Effector CD4-positive, alpha-beta T cell (primary cell): ENCODE measurements at places on chromosomes 13 and 19.

DNA sequence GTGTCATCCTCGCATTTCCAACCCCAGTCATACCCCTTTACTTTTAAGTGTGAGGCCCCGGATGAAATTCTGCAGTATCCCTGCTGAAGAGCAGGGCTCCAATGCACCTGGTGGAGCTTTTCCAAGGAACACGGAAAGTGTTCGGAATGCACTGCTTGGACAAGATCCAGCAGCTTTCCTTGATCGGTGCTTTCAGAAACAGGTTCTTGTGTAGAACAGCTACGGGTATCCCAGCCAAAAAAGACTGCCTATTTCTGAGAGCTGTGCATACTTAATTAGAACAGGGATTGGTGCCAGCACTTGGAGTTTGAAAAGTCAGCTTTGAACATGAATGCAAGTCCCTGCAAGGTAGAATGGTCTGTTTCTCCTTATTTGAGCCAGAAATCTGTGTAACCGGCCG, 87.2 kb upstream of the C1QTNF9B start:
- no peak for DNase-seq

DNA sequence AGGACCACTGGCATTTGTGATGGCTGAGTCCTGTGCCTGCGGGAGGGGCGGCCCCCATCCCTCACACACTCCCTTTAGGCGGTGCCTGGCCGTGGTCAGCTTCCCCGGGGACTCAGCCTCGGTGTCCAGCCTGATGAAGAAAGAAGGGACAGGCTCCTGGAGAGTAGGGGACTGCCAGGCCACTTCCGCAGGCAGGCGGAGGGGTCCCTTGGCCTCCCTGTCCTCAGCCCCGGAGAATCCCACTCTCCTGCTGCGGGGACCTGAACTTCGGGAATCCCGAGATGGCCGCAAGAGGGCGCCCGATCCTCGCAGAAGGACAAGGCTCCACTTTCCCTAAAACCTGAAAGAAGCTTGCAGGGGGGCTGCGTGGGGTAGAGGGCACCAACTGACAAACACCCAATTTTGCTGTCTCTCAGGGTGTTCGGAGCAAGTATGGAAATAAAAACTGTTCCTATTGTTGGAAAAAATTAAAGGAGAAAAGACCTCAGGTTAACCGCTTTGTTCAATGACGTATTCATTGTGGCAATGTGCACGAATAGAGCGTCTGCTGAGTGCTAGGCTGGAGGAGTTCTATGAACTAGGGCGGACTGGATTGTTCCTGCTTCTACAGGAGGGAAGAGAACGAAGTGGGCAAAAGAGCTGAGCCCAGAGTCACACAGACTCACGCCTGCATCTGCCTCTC, 297.3 kb downstream of the ZNF536 start:
- DNase-seq, result peak; percentile 26

- DNase-seq, result no peak
These were observed 1.1 kb downstream of the PCDH8 start for GRCh38 chr13:52847322-52847681.

DNA sequence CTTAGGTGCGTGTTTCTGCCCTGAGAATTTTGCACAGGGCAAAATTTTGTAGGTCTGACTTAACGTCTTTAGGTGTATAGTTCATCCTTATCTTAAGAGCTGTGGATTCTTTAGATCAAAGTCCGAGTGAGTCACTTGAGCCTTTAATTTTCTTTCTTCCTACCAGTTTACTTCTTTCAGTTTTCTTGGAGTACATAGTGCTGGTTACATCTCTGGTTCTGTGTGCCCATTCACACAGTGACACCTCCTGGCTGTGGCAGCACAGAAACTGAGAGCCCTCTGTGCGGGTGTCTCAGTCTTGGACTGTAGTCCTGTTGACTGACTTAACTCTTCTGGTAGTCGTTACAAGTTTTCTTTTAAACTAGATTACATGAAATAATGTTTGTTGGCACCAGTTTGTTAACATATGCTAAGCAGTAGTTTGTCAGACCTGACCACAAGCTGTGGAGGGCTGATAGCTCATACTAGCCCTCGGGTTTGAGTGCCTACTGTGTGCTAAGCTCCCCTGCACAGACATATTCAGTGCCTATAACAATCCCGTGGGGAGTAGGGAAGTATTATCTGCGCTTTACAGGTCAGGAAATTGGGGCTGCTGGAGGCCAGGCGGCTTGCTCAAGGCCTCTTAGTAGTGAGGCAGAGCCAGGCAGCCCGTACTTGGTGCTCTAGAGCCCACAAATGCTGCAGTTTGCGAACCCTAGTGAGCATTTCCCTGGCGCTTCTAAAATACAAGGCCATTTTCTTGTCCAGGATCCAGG, 1.6 kb downstream of the GATAD2A start:
- peak; percentile 36 for DNase-seq

DNA sequence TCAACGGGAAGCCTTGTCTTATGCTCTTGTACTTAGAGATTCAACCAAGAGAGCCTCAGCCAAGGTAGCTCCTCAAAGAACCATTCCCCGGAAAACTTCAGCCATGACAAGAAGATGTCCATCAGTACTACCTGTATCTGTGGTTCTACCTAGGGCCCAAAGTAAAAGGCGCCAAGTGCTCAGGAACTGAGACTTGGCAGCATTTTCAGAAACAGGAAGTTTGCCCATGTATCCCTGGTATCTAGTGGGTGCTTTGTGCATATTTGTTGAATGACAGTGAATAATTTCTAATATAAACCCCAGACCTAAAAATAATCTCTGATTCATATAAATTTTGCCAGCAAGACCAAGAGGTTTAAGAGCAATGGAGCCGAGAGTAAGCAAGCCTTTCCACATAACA, 7.2 kb downstream of the FAM216B start:
- no peak for DNase-seq

DNA sequence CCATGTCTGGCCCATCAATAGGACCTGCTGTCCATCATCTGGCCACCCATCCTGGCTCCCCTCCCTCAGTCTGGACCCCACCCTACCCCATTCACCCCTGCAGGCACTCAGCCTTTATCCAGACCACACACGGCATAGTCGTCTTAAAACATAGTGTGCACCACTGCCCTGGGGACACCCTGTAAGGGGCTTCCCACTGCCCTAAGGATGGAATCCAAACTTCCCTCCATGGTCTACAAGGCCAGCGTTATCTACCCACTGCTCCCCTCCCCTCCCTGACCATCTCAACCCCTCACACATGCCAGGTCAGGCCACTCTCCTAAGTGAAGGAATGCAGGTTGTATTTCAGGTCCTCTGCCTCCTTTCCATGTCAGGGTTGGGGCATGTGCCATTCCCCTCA, 352.7 kb upstream of the ZNF507 start:
- no peak for DNase-seq

DNA sequence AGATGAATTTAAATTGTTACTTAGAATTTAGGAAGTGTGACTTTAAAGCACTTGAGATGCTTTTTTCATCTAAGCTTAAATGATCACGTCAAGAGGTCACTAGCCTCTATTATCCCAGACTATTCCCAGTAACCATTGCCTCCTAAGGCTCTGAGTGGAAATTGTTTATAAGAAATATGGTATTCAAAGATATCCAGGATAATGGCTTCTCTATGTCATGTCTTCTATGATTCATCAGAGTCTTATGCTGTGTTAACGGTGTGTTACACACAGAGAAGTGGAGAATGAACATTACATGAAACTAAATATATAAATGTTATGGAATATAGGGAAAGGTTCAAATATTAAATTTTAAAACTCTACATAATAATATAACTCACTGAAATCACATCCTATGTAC, 79.8 kb upstream of the NBEA start:
- DNase-seq, result no peak

DNA sequence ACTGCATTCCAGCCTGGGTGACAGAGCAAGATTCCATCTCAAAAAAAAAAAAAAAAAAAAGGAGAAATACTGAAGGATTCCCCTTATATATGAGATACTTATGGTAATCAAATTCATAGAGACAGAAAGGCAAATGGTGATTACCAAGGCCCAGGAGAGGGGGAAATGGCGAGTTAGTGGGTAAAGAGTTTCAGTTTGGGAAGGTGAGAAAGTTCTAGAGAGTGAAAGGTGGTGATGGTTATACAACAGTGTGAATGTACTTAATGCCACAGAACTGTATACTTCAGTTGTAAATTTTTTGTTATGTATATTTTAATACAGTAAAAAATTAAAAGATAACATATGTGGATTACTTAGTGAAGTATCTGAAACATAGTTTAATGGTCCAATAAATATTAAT, 90.2 kb downstream of the DHRS12 start:
- DNase-seq, result no peak

GRCh38 chr19:56594446-56594782, 688 bp upstream of the ZNF71 start:
- DNase-seq, result no peak

GRCh38 chr13:39567569-39567968, 35.4 kb downstream of the LHFPL6 start:
- DNase-seq, result no peak

DNA sequence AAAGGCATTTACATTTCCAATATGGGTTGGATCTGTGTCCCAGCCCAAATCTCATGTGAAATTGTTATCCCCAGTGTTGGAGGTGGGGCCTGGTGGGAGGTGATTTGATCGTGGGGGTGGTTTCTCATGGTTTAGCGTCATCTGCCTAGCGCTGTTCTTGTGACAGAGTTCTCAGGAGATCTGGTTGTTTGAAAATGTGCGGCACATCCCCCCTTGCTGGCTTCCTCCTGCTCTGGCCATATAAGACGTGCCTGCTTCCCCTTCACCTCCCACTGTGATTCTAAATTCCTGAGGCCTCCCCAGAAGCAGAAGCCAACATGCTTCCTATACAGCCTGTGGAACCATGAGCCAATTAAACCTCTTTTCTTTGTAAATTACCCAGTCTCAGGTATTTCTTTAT, 126.2 kb upstream of the FNDC3A start:
- DNase-seq, result no peak

DNA sequence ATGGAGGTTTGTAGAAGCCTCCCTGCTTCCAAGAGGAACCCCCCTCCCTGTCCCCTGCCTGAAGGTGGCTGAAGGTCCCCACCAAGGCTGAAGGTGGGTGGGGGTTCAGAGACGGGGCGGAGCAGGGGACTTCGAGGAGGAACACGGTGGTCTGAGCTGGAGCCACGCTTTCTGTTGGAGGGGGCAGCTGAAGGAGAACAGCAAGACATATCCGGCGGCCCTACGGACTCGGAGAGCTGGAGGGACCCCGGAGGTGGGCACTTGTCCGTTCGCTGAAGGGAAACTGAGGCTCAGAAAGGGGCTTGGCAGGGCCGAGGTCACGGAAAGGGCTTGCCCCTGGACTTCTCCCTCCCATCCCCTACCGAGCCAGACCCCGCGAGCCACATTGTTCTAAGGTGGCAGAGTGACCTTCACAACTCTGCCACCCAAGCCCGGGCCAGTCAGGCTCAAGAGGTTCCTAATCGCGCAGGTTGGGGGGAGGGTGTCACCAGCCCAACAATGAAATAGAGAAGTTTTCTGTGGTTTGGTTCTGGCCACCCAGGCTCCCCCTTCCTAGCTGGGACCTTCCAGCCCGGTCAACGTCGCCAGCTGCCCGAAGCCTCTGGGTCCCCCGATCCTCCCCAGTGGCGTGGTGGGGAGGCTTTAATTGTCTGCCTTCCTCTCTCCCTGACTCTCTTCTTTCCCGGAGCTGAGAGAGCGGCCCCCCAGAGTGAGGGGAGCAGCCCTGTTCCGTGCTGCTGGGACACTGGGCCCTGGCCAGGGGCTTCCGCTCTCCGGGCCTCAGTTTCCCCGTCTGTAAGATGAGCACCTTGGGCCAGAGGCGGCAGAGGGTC, 15.5 kb upstream of the KCNN1 start:
- no peak for DNase-seq

- DNase-seq, result no peak
These were observed at the start of gene CD22 for GRCh38 chr19:35328851-35329285. TSS of gene CD22 (plus strand) at chr19:35329187. CDS start at chr19:35332041, 2,854 bp downstream.

- no peak for DNase-seq
These were observed 27.4 kb upstream of the DCLK1 start for GRCh38 chr13:36158611-36159010.

GRCh38 chr19:10120538-10121189, 965 bp upstream of the EIF3G start:
- DNase-seq, result no peak

DNA sequence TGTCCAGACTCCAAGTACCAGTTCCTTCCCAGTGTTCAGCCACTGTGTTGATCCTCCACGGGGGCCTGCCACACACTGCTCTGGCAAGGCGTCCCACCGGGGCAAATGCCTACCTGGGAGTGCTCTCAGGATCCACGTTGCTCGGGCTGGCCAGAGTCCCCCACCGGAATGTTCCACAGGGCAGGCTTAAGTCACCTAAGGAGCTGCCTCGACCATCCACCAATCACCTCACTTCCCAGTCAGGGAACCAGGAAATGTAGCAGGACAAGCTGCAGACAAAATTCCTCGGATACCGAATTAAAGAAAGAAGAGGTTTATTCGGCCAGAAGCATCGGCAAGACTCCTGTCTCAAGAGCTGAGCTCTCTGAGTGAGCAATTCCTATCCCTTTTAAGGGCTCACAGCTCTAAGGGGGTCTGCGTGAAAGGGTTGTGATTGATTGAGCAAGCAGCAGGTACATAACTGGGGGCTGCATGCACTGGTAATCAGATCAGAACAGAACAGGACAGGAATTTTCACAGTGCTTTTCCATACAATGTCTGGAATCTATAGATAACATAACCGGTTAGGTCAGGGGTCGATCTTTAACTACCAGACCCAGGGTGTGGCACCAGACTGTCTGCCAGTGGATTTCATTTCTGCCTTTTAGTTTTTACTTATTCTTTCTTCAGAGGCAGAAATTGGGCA, 56.9 kb upstream of the EDNRB start:
- DNase-seq, result no peak

- DNase-seq, result no peak
These were observed 20.8 kb upstream of the ASPDH start for GRCh38 chr19:50534478-50534877.

DNA sequence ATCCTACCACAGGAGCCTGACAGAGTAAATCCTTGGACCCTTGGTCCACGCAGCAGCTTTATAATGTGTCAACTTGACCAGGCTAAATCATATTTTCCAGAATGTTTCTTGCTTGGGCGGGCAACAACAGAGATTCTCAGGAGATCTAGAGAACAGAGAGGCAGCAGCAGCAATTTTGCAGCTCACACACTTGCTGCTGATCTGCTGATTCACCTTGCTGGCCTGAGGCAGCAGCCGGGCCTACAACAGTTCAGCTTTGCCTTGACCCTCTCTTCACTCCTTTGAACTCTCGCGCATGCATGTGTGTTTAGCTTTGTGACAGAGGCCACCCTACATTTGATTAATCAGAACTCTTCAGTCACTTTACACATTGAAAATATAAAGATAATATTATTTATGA, 159.3 kb downstream of the UGGT2 start:
- no peak for DNase-seq

DNA sequence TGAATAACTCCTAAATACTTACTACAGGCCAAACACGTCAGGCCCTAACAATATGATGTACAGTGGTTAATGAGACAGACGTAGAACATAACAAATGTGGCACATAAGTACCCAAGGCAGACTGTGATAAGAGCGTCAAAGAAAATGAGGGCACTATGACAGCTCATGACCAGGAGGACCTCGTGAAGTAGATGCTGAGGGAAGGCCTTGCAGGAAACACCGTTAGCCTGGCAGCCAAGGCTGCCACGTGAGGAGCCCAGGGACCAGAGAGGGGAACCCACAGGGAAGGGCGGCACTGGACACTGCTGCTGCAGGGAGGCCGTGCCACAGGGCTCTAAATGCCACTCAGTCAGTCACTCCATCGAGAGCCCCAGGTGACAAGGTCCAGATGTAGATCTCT, 5.7 kb downstream of the TUBGCP3 start:
- no peak for DNase-seq
